A549 treated with Hydrocortisone at 1 μM for 4 hours (cell line): ENCODE measurements at places on chromosomes 6 and 20. TPM values are rescaled to one million over a fixed set of nuclear protein-coding genes. Genes with fewer than 3 reads are reported as not detected.

PDE10A gene
- total RNA-seq, result 22.9 to 29.3 TPM (median 26.3 TPM) in 5 replicates

PAQR8 gene
- total RNA-seq, result 0.95 to 1.3 TPM (median 1.3 TPM) in 5 replicates

TFB1M gene
- 7.4 to 9.6 TPM (median 8.9 TPM) in 5 replicates for total RNA-seq

CTAGE9 gene
- total RNA-seq, result not detected in 5 replicates

TDRD6 gene
- not detected in 5 replicates for total RNA-seq

TSBP1 gene
- total RNA-seq, result not detected in 5 replicates

LCA5 gene
- 0.31 to 0.82 TPM (median 0.74 TPM) in 5 replicates for total RNA-seq

PLN gene
- total RNA-seq, result not detected in 5 replicates

OTOR gene
- total RNA-seq, result not detected in 5 replicates
